ENCODE measurements at places on chromosomes 4 and X. TPM values are rescaled to one million over a fixed set of nuclear protein-coding genes. Genes with fewer than 3 reads are reported as not detected.

The GAGE12J gene
- total RNA-seq, result not detected

The AVPR2 gene
- total RNA-seq, result 2.6 TPM

The TMEM185A gene
- 11.7 TPM for total RNA-seq

The HEPH gene
- total RNA-seq, result 7.8 TPM

The SLC49A3 gene
- total RNA-seq, result 27.1 TPM

The KLHL15 gene
- 12.8 TPM for total RNA-seq

The MSX1 gene
- total RNA-seq, result 12.3 TPM

The PCDH11X gene
- total RNA-seq, result 2.2 TPM

The TMPRSS11D gene
- total RNA-seq, result not detected

The PRR27 gene
- not detected for total RNA-seq

The MAGEA3 gene
- not detected for total RNA-seq

The NR3C2 gene
- total RNA-seq, result 161 TPM

The PPP1R2C gene
- total RNA-seq, result not detected

The KIT gene
- total RNA-seq, result 61.8 TPM

The PHOX2B gene
- total RNA-seq, result not detected

The PAGE5 gene
- not detected for total RNA-seq

The TRIM61 gene
- 4.1 TPM for total RNA-seq

The PGAM4 gene
- total RNA-seq, result not detected

The IBSP gene
- not detected for total RNA-seq

The SLC16A2 gene
- 17.7 TPM for total RNA-seq

The FMR1NB gene
- not detected for total RNA-seq

The LRRC66 gene
- 0.15 TPM for total RNA-seq

The LDB2 gene
- 71.5 TPM for total RNA-seq

The S100P gene
- total RNA-seq, result not detected

The HSFX3 gene
- total RNA-seq, result not detected

The NLRP2B gene
- total RNA-seq, result not detected

The OPRPN gene
- total RNA-seq, result not detected

The PLAC1 gene
- not detected for total RNA-seq

The MAGEB10 gene
- total RNA-seq, result not detected

The CASK gene
- 41.6 TPM for total RNA-seq

The SPANXB1 gene
- not detected for total RNA-seq

The CTAG2 gene
- not detected for total RNA-seq

Data from thyroid gland (tissue), 4 donors.